ENCODE measurements at places on chromosomes 3 and 15.

GRCh38 chr3:27746838-27747237 lies 24.7 kb upstream of the EOMES start:
- no peak for DNase-seq

DNA sequence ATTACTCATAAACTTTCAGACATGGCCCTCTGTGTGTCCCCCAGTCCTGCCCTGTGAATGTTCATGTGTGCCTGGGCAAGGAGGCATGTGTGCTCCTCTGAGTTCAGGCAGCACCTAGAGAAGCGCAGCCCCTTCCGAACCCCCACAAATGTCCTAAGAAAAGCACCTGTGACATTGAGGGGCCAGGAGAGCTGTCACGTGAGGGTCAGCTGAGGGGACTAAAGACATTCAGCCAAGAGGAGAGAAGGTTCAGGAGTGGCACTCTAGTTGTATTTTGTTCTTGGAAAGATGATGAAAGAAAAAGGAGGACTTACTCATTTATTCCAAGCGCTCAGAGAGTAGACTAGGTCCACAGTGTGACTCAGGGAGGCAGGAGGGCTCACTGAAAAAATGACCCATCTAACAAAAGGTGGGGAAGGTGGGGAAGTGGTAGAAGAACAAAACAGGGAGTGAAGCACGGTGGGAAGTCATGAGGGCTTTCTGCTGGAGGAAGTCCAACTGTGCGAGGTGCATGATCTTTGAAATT lies 28.1 kb upstream of the ELP6 start:
- DNase-seq = no peak

DNA sequence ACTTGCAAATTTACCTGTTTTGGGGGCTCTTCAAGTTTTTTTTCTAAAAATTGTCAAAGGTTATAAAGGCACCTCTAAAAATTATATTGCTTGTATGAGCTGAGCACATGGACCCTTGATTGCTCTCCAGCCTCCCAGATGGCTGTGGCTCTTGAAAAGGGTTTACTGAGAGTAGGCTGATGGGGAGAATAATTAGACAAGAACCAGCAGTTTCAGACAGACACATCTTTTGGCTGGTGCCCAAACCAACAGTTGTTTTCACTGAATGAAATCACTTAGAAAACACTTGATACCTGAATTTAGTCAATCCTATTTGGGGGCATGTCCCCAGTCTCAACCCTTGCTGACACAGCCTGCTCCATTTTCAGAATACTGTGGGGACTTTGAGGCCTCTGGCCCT lies 217.6 kb downstream of the KBTBD8 start:
- DNase-seq = no peak

- no peak for DNase-seq
Measured at GRCh38 chr3:161219495-161219894, 1.6 kb upstream of the NMD3 start.

GRCh38 chr15:52798529-52799101 lies 8.5 kb upstream of the ONECUT1 start:
- no peak for DNase-seq

DNA sequence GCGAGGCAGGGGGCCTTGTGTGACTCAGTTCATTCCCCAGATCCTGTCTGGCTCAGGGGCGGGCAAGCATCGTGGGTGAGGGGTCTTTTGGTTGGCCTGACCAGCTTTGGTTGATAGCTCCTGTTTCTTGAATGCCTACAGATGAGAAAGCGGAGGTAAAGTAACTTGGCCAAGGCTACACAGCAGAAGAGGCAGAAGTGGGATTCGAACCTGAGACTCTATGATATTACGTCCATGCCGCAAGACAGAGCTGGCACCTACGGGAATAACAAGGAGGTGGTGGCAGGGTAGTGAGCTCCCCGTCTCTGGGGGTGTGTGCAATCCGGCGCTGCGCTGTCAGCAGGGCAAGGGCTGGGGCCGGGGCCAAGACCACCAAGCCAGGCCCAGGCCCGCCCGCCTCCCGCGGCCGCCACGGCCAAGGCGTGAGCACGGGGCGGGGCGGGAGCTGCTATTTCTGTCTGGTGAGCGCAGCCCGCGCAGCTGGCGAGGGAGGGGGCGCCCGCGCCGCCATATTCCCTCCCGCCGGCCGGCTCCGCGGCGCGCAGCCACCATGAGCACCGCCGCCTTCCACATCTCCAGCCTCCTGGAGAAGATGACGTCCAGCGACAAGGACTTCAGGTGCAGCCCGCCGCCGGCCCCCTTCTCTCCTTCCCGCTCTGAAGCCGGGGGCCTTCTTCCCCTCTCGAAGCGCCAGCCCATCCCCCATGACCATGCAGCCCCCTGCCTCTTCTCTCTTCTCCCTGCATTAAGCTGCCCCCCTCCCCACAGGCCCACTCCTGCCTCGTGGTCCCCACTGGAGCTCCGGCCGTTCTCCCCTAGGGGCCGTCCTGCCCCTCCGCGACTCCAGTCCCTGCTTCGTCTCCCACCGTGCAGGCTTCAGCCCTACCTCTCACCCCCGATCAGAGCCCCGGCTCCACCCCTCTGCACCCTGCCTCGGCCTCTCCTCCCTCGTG lies at the start of gene CAND2:
CAND2 (plus strand) TSS at position 510 of the 953 bp plus-strand sequence; CDS start at position 551, 41 bp downstream.
- peak; percentile 33 for DNase-seq

DNA sequence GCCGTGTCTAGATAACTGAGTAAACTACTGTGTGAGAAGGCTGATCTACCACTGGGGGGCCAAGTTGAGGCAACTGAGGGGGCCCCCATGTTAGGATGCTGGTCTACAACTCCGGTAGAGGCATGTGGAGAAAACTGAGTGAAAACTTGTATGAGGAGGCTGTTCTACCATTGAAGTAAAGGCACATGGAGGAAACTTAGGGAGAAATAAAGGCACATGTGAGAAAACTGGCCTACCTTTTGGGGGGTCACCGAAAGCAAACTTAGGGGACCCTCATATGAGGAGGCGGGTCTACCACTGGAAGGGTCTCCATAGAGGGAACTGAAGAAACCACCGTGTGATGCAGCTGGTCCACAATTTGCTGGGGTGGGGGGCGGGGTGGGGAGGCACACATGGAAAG lies 155.2 kb downstream of the FBLN2 start:
- no peak for DNase-seq

DNA sequence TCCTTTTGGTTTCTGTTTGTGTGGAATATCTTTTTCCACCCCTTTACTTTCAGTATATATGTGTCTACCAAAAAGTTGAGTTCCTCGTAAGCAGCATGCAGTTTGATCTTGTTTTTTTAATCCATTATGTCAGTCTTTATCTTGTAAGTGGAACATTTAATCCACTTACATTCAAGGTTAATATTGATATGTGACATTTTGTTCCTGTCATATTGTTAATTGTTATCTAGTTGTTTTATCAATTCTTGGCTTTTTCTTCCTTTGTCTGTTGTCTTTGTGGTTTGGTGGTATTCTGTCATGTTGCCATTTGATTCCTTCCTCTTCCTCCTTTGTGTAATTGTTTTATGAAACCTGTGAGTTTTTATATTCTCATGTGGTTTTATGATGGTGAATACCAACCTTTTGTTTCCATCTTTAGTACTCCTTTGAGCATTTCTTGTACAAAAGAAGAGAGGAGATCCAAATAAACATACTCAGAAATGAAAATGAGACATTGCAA lies 43.4 kb upstream of the XCR1 start:
- DNase-seq = peak; percentile 27

DNA sequence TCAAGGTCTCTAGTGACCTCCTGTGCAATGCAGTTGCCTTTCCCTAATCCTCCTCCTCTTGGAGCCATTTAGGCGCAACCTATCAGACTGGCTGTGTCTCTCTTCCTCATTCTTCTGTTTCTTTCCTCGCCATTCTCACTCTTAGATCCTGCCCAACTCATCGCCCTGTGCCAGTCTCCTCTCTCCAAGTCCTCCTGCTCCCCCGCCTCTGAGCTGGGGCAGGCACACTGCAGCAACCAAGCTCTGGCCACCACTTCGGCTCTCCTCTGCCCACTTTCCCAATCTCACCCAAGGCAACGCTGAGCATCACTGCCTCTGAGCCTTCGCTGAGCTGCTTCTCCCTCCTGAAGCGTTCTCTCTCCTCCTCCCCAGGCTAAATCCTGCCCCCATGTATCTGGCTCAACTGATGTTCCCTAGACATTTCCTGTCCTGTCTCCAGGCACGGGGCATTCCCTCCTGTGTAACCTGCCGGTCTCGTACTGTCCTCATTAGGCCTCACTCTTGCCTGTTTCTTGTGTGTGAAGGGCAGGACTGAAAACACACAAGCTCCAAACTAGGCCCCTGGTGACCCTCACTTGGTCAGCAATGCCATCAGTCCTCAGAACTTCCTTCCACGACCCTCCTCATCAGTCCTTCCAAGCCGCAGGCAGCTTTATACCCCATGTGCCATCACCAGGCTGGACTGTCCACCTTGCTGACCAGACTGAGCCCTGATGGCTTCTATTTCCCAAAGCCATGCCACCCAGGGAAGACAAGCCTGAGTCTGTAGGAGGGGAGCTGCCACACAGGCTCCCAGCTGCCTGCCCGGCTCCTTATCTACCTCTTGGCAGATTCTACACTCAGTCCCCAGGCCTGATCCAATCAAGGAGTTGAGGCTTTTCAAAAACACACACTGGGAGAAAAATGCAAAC lies 85.6 kb downstream of the SEC22A start:
- no peak for DNase-seq

DNA sequence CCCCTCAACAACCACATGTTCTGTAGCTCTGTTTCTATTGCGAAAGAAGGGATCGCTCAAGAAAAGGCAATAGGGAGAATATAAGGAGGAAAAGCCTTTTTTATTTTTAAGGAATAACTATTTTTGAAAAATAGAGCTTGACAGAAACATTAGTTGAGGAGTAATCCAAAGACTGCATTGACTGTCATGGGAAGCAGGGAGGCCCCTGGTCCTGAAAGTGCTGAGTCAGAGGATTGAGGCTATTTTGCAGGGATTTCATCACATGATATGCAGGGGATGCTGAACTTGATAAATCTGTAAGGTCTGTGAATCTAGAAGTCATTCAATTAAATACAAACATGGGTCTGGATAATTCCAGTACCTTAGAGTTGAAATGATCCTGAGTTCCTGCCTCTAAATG lies 92.0 kb downstream of the MTHFS start:
- no peak for DNase-seq

- DNase-seq = no peak
Measured at GRCh38 chr3:101167376-101167775, 153.0 kb downstream of the IMPG2 start.

DNA sequence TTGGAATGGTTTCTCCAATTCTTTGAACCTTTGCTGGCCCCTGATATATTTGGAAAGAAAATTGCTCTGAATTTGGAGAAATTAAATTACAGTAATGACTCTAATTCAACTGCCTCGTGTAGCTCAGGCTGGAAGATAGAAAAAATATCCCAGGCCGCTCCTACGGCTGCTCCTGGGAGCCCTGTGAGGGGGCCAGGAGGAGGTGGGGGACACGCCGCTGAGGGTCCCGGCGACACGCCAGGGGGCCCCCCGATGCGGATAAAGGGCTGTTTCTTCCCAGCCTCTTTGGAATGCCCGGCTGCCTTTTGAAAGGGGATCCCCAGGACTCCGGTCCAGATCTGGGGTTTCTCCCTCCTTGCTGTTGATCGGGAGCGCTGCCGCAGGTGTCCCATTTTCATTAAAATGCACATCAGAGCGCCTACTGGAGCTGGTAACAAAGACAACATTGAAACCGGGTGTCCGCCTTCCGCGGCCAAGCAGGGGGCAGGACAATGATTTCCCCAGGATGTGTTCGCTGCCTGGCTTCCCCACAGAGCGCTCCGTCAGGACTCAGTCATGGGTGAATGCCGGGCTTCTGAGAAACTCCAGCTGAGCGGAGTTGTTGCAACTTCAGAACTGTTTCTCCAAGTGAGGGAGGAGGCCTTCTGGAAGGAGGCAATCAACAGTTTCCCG lies 200.1 kb upstream of the KBTBD8 start:
- DNase-seq = no peak

GRCh38 chr3:178840586-178840985 lies 231.0 kb downstream of the ZMAT3 start:
- no peak for DNase-seq

DNA sequence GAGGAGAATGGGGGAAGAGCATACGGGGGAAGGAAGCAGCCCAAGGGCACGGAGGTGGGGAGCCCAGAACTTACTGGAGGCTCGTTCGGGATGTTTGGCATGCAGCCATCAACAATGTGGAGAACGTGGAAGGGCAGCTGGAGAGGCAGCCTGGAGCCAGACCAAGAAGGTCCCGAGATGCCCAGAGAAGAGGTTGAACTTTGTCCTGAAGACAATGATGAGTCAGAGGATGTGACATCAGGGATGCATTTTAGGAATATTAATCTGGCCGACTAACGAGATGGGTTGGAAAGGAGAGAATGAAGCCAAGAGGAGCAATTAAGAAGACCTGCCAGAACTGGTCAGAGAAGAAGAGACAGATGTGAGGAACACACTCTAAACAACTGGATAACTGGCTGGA lies 98.2 kb downstream of the SRGAP3 start:
- no peak for DNase-seq

DNA sequence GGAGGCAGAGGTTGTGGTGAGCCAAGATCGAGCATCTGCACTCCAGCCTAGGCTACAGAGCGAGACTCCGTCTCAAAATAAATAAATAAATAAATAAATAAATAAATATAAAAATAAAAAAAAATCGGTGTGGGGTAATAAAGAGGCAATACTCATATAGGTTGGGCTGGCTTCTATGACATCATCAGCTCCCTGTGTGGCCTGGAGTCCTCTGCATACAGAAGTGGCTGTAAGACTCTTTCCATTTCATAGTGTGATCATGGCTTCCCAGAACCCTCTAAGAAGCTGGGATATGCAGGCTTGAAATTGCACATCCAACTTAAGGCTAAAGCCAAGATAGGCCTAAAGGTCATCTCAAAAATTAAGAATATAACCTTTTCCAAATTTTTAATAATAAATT lies 101.6 kb downstream of the ZIC4 start:
- no peak for DNase-seq

DNA sequence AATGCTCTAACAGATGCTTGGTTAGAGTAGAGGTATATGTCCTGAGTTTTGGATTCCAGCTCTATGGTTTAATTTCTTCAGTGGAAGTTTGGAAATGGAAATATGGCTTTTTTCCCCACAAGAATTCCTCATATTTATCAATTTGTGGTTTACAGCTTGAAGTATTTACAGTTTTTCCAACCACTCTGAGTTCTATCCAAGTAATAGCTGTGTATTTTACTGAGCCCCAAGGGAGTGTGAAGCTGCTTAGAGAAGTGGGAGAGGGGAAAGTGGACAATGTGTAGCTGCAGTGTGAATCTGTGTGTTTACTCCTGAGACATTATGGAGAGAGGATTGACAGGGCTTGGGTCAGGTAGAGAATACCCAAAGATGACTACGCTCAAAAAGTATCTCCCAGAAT lies 54.5 kb downstream of the NEK11 start:
- DNase-seq = no peak

GRCh38 chr3:139533781-139534454 lies 5.6 kb downstream of the RBP1 start:
- DNase-seq = no peak

GRCh38 chr15:100879061-100879463 lies 569 bp upstream of the ALDH1A3 start:
- no peak for DNase-seq

- DNase-seq = no peak
Measured at GRCh38 chr3:66053550-66054094, 14.9 kb upstream of the MAGI1 start.

GRCh38 chr3:128378631-128379347 lies 87.9 kb downstream of the DNAJB8 start:
- DNase-seq = no peak

Measured in CD4-positive, alpha-beta T cell treated with Interleukin-12 subunit alpha and Interleukin-12 subunit beta, for 1 hour (primary cell).